ENCODE measurements at places on chromosomes 4 and X. TPM values are rescaled to one million over a fixed set of nuclear protein-coding genes. Genes with fewer than 3 reads are reported as not detected.

CLCN3 gene
- total RNA-seq = 86.6 TPM

YY2 gene
- total RNA-seq = 0.73 TPM

HAND2 gene
- total RNA-seq = 4.2 TPM

EMD gene
- 73.2 TPM for total RNA-seq

PHOX2B gene
- total RNA-seq = not detected

VCX2 gene
- total RNA-seq = not detected

NXF2 gene
- total RNA-seq = not detected

IL2RG gene
- total RNA-seq = 0.14 TPM

PIN4 gene
- total RNA-seq = 55.1 TPM

WWC2 gene
- total RNA-seq = 62.0 TPM

CPEB2 gene
- total RNA-seq = 8.1 TPM

DNA sequence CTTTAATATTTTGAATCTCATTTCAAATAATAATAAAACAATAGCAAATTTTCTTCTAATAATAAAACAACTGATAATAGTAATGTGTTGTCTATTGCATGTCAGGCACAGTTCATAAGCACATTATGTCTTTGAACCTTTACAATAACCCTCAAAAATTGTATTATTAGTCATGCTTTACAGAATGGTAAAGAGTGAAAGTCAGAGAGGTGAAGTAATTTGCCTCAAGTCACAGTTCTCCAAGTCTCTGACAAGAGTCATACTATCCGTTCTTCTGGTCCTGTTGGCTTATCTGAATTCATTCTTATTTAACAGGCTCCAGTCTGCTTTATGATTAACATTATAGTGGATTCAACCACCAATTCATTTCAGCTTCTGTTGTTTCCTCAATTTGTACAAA is 313.0 kb downstream of the AFF2 start:
- ATAC-seq = no peak

GRCh38 chr4:138736362-138736761 is 279.2 kb upstream of the NOCT start:
- no peak for ATAC-seq

GRCh38 chr4:98586291-98586961 is 72.0 kb downstream of the TSPAN5 start:
- peak; percentile 58 for ATAC-seq

- no peak for ATAC-seq
These were observed 1.4 kb downstream of the CNKSR2 start for GRCh38 chrX:21375708-21376009.

DNA sequence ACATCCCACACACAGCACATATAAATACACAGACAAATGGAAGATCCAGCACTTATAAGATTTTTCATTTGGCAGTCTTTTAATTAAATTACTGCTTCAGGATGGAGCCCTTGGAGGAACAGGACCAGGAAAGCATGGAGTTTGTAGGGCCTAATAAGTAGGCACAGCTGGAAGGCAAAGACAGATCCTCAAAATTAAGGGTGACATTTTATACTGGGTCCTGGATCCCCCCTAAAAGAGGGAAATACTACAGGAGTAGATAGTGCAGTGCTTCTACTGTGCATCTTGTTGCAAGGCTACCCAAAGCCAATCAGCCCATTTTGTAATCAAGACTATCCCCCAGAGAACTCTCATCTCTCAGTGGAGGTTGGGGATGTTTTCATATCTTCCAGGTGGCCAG is 1860.7 kb upstream of the PCDH10 start:
- no peak for ATAC-seq

DNA sequence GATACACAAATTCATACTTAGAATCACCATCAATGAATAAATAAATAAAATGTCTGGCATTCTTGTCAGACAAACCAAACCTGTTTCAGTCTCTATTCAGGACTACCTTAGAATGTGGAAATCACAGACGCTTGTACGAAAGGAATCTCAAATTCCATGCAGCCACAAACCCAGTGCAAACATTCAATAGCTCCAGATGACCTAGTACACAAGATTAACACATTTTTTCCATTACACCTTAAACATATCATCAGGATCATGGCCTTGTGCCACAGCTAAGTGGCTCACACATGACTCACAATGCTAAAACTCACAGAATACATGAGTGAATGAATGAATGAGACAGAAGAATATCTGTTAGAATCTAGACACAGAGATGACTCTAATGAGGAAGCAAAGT is 134.2 kb downstream of the PWWP3B start:
- no peak for ATAC-seq

GRCh38 chr4:154277172-154277571 is 214.4 kb downstream of the DCHS2 start:
- ATAC-seq = peak; percentile 62

- no peak for ATAC-seq
These were observed 66.2 kb upstream of the TACR3 start for GRCh38 chr4:103786014-103786413.

- no peak for ATAC-seq
These were observed 129.2 kb downstream of the KLHL13 start for GRCh38 chrX:117987373-117987772.

DNA sequence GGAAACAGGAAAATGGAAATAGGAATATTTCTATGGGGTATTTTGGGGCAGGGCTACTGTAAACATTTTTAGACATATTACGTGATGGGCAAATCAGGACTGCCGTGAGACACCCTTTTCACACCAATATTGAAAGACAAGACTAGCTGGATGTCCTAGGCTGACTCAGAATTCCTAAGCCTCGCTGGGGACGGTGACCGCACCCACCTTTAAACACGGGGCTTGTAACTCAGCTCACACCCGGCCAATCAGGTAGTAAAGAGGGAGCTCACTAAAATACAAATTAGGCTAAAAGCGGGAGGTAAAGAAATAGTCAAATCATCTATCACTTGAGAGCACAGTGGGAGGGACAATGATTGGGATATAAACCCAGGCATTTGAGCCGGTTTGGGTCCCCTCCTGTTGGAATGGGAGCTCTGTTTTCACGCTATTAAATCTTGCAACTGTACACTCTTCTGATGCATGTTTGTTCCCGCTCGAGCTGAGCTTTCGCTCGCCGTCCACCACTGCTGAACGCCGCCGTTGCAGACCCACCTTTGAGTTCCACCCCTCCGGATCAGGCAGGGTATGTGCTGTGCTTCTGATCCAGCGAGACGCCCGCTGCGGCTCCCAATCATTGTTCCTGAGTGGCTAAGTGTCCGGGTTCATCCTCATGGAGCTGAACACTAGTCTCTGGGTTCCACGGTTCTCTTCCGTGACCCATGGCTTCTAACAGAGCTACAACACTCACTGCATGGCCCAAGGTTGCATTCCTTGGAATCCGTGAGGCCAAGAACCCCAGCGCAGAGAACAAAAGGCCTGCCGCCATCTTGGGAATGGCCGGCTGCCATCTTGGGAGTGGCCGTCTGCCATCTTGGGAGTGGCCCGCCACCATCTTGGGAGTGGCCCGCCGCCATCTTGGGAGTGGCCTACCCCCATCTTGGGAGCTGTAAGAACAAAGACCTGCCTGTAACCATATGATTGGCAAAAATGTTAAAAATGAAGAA is 152.6 kb downstream of the CRLF2 start:
- ATAC-seq = no peak

DNA sequence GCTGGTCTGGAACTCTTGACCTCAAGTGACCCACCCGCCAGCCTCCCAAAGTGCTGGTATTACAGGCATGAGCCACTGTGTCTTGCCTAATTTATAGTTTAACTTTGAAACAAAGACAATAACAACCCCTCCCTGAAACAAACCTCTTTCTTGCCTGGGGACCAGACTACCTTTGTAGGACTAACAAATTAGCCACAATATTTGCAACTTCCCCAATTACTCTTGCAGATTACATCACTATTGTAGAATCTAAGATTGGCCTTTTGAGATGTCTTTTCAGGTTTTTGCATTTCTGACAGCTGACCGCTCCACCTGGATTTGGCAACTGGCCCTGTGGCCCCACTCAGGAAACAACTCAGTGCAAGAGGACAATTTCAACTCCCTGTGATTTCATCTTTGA is 84.8 kb downstream of the AKAP4 start:
- no peak for ATAC-seq

DNA sequence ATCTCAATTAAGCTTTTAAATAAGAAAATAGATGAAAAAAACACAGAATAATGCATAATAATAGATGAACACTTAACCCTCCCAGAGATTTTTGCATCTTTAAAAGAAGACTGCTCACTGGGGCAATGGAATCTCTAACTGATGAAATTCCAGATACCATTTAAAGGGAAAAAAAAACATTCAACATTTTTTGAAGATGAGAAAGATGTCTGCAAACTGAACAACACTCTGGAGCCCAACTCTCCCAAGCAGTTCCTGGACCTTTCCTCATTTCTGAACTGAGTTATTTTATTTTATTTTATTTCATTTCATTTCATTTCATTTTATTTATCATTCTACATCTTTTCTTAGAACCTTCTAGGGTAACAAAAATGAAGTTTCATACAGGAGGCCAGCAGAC is 90.7 kb downstream of the CORIN start:
- ATAC-seq = no peak

DNA sequence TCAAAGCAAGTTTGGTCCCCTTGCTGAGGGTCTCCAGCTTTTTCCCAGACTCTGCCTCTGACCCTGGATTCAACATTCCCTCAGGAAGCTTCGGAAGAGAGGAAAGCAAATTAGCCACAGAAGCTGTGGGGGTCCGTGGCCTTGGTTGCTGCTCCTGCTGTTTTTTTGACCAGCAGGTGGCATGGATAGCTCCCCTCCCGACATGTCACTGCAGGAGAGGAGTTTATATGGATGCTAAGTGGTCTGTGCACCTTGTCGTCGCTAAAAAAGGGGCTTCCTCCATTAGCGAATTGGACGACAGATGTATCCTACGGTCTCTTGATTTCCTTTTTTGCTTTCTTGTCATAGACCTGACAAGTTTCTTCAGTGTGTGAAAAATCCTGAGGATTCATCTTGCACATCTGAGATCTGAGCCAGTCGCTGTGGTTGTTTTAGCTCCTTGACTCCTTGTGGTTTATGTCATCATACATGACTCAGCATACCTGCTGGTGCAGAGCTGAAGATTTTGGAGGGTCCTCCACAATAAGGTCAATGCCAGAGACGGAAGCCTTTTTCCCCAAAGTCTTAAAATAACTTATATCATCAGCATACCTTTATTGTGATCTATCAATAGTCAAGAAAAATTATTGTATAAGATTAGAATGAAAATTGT is 70.2 kb downstream of the CD38 start:
- ATAC-seq = no peak

- peak; percentile 46 for ATAC-seq
These were observed 248.1 kb downstream of the C4orf33 start for GRCh38 chr4:129344058-129344457.

DNA sequence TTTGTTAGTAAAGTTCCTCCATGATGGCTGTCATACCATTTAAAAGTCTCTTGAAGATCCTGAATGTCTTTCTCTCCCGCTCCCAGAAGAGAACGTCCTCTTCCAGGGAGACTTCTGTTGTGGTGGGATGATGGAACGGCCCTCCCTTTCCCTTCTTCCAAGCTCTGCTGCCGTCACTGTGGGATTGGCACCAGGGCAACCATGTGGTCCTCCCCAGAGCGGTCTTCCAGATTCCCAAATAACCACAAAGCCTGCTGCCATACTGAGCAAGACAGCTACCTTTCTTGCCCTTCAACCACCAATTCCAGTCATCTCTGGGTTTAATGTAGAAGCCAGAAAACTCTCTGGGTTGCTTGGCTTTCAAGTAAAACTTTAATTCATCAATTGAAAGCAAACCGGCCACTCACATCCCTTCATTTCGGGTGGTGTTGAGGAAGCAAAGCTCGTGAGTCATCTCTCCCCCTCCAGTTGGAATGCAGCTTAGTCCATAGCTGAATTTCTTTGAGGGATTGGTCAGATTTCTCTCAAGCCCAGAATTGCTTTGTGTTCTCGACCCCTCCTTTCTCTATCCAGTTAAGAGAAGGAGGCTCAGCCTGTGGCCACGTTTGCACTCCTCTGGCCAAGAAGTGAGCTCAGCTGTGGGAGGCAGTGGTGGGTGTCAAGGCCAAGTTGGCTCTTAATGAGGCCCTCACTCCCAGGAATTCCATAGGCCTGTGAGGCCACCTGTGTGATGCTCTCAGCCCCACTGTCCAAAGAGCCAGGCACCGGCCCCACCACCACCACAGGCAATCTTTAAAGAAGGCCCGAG is 36.9 kb downstream of the FHDC1 start:
- peak; percentile 94 for ATAC-seq

GRCh38 chr4:23463071-23463470 is 426.8 kb downstream of the PPARGC1A start:
- ATAC-seq = no peak

- no peak for ATAC-seq
These were observed 161.6 kb downstream of the PCDH18 start for GRCh38 chr4:137370679-137371078.

DNA sequence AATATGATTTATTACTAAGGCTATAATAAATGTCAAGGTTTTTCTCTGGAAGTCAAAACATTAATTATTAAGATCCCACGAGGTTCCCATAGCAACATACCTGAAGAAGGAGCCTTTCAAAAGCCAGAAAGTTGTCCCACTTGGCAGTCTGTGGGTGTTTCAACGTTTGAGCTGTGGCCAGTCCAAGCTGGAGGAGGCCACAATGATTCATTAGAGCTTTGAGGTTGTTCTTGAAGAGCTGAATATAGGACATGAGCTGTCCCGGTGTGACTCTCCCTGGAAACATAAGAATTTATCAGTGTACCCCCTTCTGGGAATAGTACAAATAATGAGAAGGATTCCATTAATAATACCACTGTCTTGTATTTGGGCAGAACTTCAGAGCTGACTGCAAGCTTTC is 92.1 kb downstream of the SCFD2 start:
- ATAC-seq = no peak

GRCh38 chrX:71910986-71911730 is 513 bp downstream of the NHSL2 start:
- ATAC-seq = peak; percentile 72

- ATAC-seq = no peak
These were observed 54.3 kb downstream of the WWC2 start for GRCh38 chr4:183153190-183153916.

DNA sequence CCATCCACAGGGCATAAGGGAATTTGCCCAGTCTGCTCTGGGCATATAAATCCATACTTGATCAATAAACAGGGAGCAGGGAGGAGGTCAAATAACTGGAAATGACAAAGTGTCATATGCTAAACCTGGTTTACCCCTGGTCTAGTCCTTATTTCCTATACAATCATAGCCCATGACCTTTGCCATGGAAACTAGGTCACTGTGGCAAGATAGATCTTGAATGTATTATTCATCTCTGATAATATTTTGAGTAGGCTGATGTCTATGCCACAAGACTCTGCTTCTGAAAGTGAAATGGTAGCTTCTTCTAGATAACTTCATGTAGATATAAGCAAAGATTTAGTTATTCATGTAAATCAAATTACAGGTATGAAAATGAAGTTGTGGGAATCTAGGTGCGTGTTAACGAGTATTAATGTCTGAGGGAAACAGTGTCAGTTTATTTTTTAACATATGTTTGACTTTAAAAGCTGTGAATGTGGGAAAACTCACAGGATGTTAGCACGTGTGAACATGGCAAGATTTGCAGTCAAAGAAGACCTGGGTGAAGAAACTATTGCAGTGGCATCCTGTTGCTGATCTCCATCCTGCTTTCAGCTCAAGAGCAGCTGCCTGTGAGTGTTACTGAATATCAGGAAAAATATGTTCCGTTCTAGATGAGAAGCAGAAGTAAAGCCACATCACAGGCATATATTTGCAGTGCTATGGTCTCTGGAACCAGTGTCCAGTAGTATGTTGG is 81.8 kb upstream of the NDP start:
- no peak for ATAC-seq
